ENCODE measurements at places on chromosomes 12 and 14.

DNA sequence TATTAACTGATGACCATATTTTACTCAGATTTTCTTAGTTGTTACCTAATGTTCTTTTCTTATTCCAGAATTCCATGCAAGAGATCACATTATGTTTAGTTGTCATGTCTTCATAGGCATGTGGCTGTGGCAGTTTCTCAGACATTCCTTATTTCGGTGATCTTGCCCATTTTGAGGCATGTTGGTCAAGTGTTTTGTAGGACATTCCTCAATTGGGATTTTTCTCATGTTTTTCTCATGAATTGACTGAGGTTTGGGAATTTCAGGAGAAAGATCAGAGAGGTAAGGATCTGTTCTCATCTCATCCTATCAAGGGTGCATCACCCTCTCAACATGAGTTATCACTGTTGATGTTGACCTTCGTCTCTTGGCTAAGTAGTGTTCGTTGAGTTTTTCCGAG lies 81.3 kb downstream of the CHST11 start:
- no peak for DNase-seq

DNA sequence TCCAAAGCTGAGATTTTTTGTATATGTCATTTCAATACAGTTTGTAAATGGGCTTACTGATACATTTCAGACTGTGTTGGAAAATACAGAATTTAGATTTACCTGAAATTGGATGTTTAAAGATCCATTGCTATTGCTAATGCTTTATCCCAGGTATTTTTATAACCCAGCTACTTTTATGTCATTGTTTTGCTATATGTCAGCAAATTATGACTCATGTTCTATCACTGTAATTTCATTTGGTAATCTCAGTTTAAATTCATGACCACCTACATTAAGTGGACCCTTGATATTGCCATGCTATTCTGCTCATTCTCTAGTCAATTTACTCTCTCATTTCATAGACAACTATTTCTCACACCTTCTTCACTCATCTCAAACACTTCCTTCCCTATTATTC lies 281.2 kb downstream of the IPO8 start:
- DNase-seq = no peak

DNA sequence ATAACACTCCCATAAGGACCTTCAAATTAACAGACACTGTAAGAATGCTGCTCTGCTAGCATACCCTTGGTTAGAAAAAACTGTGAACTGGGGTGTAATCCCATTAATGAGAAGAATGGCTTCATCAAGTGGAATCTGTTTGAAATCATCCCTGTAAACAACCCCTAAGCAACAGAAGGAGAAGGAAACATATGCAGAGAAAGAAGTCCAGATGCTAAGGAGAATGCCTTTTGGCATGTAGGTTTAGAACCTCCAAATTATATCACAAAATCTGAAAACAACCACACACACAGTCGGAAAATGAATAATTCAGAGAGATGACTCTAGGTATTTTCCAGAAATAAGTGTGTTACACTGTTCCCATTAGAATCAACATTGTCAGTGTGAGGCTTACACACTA lies 140.2 kb downstream of the NUAK1 start:
- DNase-seq = no peak

DNA sequence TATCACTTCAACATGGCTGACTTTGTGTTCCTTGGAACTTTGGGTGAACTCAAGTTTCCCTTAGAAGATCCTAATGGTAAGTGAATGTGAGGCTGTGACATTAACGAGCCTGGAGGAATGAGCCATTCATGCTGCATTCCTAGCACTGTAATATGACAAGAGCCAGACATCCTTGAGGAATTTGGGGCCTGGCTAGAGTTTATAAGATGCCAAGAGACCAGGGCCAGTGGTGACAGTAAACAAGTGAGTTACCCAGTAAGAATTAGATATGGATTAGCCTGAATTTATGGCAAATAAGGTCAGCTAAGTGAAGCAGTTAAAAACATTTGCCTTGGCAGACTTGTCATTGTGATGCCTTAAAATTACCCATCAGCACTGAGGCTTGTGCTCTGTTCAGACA lies 232.4 kb downstream of the AKAP6 start:
- DNase-seq = no peak

DNA sequence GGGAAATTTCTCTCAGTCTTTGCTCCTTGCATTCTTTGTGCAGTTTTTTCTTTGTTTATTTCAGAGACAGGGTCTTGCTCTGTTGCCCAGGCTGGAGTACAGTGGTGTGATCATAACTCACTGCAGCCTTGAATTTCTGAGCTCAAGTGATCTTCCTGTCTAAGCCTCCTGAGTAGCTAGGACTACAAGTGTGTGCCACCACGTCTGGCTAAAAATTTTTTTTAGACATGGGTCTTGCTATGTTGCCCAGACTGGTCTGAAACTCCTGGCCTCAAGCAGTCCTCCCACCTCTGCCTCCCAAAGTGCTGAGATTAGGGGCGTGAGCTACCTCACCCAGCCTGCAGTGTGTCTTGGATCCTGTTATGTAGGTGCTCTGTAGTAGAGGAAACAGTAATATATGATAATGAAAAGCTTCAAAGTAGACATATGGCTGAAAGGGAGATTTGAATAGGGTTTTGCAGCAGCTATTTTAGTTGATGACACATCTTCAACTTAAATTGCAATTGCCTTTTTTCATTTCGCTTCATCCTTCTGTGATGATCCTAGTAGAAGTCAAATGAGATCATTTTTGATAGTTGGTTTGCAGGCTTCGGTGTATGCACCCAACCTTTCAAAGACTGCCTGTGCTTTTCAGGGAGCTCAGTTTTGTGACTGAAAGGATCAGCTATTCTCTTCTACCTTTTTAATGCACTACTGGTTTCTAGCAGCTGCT lies 75.4 kb downstream of the FUT8 start:
- DNase-seq = no peak

DNA sequence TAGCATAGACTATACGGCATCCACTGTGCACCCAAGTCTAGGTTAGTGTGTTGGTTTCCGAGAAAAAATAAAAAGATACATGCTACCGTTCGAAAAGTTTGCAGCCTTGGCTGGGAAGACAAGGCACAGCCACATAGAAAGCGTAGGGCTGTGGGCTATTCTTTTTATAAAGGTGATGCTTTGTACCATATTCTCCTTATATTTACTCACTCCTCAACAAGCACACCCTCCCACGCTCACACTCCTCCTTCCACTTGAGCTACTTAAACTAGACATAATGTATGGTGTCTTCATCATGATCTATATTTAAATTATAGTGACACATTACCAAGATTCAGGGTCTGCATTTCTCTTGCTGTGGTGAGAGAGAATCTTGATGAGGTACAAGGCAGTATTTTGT lies 1416.5 kb downstream of the AACS start:
- no peak for DNase-seq

All from NCI-H774 (cell line).